ENCODE measurements at places on chromosomes 2 and 18.

GRCh38 chr2:72003124-72003523, 144.5 kb downstream of the CYP26B1 start:
- H3K36me3 ChIP-seq = no peaks in the 10 kb centered on the region
- H3K4me3 ChIP-seq = no peak overlapping the region
- DNase-seq = no peak
- H3K4me1 ChIP-seq = no peaks in the 10 kb centered on the region
- no peak overlapping the region for H3K27ac ChIP-seq

GRCh38 chr2:48601349-48601748, 16.3 kb upstream of the GTF2A1L start:
- no peak for DNase-seq
- H3K27ac ChIP-seq = no peak overlapping the region
- H3K27me3 ChIP-seq = no peaks in the 10 kb centered on the region
- no peak overlapping the region for H3K4me3 ChIP-seq
- H3K4me1 ChIP-seq = no peaks in the 10 kb centered on the region

DNA sequence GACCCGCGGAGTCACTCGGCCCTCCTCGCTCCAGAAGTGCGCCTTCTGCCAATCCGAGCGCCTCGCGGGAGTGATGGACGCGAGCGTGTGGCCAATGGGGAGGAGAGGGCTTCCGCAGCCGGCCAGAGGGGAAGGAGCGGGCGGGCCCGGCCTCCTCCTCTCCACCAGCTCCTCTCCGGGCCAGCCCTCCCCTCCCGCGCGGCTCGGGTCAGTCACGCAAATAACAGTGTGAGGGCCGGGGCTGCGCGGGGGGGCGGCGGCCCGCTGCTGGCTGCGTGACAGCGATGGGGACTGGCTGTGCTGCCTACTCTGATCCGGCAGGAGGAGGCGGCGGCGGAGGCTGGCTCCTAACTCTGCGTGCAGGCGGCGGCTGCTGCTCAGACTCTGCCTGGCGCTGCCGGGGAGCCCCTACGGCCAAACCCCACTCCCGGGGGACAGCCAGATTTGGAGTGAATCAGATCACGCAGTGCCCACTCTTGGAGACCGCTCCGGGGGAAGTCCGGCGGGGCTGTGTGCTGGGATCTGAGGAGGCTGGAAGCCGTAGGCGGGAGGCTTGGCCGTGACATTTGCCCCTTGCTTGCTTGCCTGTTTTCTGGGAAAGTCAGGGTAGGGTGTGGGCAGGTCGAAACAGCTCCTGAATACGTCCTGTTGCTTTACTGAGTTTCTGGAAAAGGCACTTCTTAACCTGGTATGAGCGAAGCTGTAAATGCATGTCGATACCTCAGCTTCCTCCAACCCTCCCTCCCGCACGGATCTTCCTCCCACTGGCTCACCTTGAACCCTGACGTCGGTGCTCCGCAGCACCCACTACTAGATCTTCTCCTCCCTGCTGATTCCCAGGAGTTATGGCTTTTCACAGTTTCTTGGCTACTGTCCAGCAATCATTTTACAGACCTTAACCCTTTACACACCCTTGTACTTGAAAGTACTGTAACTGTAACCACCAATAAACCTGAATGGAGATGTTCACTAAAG, 97.9 kb upstream of the SERTAD2 start:
- H3K27me3 ChIP-seq = peaks cover 12% of the 10 kb centered on the region
- no peaks in the 10 kb centered on the region for H3K36me3 ChIP-seq
- peak overlapping the region; percentile 93 for H3K4me3 ChIP-seq
- no peaks in the 10 kb centered on the region for H3K4me1 ChIP-seq

GRCh38 chr18:47036298-47036874, 965 bp upstream of the ELOA2 start:
- no peaks in the 10 kb centered on the region for H3K36me3 ChIP-seq
- DNase-seq = no peak
- no peak overlapping the region for H3K4me3 ChIP-seq
- no peaks in the 10 kb centered on the region for H3K27me3 ChIP-seq
- no peak overlapping the region for H3K27ac ChIP-seq
- peaks cover 5% of the 10 kb centered on the region for H3K4me1 ChIP-seq

- no peaks in the 10 kb centered on the region for H3K4me1 ChIP-seq
- no peaks in the 10 kb centered on the region for H3K27me3 ChIP-seq
- H3K4me3 ChIP-seq = no peak overlapping the region
Observed at GRCh38 chr18:7139409-7139808, 21.8 kb upstream of the LAMA1 start.

GRCh38 chr2:98099939-98100743, 13.2 kb downstream of the VWA3B start:
- H3K4me3 ChIP-seq = no peak overlapping the region
- H3K36me3 ChIP-seq = no peaks in the 10 kb centered on the region
- H3K27ac ChIP-seq = no peak overlapping the region
- H3K27me3 ChIP-seq = no peaks in the 10 kb centered on the region
- H3K4me1 ChIP-seq = no peaks in the 10 kb centered on the region
- DNase-seq = no peak

DNA sequence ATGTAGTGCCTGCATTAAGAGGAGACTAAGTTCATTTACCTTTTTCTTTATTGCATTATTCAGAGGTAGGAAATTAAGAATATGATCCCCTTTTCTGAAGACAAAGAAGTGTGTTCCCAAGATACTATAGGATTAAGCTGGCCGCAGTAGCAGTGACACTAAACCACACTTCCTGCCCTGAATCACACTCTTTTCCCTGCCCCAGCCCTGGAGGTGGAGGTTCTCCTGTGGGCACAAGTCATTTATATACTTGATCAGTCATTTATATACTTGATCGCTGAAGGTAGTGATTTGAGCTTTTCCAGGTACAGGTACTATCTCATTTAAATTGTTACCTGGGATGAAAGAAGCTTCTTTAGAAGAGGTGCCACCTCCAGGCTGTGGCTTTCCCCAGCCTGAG, 78.6 kb downstream of the ARMC9 start:
- no peak overlapping the region for H3K27ac ChIP-seq
- H3K36me3 ChIP-seq = peaks cover 24% of the 10 kb centered on the region
- H3K4me3 ChIP-seq = no peak overlapping the region
- H3K27me3 ChIP-seq = no peaks in the 10 kb centered on the region

DNA sequence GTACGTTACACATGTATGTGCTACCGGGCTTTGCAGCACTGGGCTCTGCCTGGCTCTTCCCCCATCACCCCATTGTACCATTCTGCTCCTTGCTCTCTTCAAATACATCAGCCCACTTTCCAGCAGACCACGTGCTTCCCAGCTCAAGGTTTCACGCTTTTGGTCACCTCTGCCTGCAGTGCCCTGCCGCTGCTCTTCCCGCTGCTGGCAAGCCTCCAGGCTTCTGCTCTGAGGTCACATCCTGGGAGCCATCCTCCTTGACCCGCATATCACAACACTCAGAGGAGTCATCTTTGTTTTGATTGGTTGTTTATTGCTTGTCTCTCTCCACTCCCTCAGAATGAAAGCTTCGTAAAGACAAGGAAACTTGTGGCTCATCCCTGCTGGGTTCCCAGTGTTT, 34.1 kb downstream of the KIF5C start:
- DNase-seq = no peak
- H3K27me3 ChIP-seq = no peaks in the 10 kb centered on the region
- no peak overlapping the region for H3K4me3 ChIP-seq
- H3K4me1 ChIP-seq = peaks cover 2% of the 10 kb centered on the region
- no peaks in the 10 kb centered on the region for H3K36me3 ChIP-seq
- no peak overlapping the region for H3K27ac ChIP-seq

DNA sequence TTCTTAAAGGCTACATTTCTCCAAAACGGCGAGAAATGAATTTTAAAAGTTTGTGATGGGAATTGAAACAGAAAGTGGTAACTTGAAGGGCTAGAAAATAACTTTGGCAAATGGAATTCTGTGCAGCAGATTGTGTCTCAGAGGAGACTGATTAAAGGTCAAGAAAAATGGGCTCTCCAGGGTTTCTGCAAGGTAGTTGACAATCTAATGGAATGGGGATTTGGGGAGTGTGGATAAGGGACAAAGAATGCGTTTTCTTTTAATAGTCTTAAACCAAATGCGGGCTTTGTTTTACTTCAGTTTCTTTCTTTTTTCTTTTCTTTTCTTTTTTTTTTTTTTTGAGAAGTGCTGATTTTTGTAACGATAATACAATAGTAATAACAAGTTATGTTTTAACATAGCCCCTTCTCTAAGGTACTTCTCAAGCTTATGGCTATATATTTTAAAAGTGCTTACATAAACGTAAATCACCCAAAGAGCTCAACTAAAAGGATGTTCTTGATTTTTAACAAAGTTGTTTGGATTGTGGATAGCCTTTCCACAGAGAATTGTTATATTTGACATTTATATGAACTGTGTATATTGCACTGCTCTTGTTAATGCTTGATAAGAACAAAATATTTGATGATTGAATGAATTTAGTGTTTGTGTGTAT, 36.6 kb downstream of the CAMKMT start:
- H3K27ac ChIP-seq = no peak overlapping the region
- peaks cover 6% of the 10 kb centered on the region for H3K4me1 ChIP-seq
- DNase-seq = no peak
- no peak overlapping the region for H3K4me3 ChIP-seq
- H3K27me3 ChIP-seq = no peaks in the 10 kb centered on the region

GRCh38 chr2:46380038-46380940, 83.1 kb downstream of the EPAS1 start:
- H3K27ac ChIP-seq = no peak overlapping the region
- no peaks in the 10 kb centered on the region for H3K4me1 ChIP-seq
- no peak for DNase-seq
- no peak overlapping the region for H3K4me3 ChIP-seq
- H3K36me3 ChIP-seq = no peaks in the 10 kb centered on the region

- no peak overlapping the region for H3K27ac ChIP-seq
- no peak overlapping the region for H3K4me3 ChIP-seq
- peaks cover 9% of the 10 kb centered on the region for H3K4me1 ChIP-seq
Observed at GRCh38 chr2:150735894-150736498, 248.5 kb upstream of the RND3 start.

- DNase-seq = no peak
- no peak overlapping the region for H3K4me3 ChIP-seq
- H3K4me1 ChIP-seq = peaks cover 32% of the 10 kb centered on the region
- no peaks in the 10 kb centered on the region for H3K36me3 ChIP-seq
- no peaks in the 10 kb centered on the region for H3K27me3 ChIP-seq
Observed at GRCh38 chr2:41940060-41940744, 107.6 kb upstream of the PKDCC start.

GRCh38 chr2:136582628-136583205, 182.6 kb upstream of the THSD7B start:
- H3K4me1 ChIP-seq = no peaks in the 10 kb centered on the region
- H3K27ac ChIP-seq = no peak overlapping the region
- no peaks in the 10 kb centered on the region for H3K36me3 ChIP-seq
- DNase-seq = no peak
- H3K4me3 ChIP-seq = no peak overlapping the region

- H3K27ac ChIP-seq = no peak overlapping the region
- no peaks in the 10 kb centered on the region for H3K27me3 ChIP-seq
- no peaks in the 10 kb centered on the region for H3K36me3 ChIP-seq
- H3K4me1 ChIP-seq = no peaks in the 10 kb centered on the region
- no peak for DNase-seq
Observed at GRCh38 chr18:48036641-48037421, 106.4 kb upstream of the SMAD2 start.

GRCh38 chr2:28810384-28811285, at the start of gene SPDYA:
TSS of gene SPDYA (plus strand) at chr2:28810834. CDS start at chr2:28816015, 5,181 bp downstream.
- DNase-seq = peak; percentile 86
- H3K27me3 ChIP-seq = peaks cover 18% of the 10 kb centered on the region
- H3K27ac ChIP-seq = no peak within 1 kb of the TSS
- H3K36me3 ChIP-seq = no peaks in the 10 kb centered on the region

GRCh38 chr2:233803292-233803911, 25.3 kb downstream of the MROH2A start:
- no peak overlapping the region for H3K4me3 ChIP-seq
- no peaks in the 10 kb centered on the region for H3K4me1 ChIP-seq
- no peaks in the 10 kb centered on the region for H3K27me3 ChIP-seq
- peak; percentile 7 for DNase-seq

DNA sequence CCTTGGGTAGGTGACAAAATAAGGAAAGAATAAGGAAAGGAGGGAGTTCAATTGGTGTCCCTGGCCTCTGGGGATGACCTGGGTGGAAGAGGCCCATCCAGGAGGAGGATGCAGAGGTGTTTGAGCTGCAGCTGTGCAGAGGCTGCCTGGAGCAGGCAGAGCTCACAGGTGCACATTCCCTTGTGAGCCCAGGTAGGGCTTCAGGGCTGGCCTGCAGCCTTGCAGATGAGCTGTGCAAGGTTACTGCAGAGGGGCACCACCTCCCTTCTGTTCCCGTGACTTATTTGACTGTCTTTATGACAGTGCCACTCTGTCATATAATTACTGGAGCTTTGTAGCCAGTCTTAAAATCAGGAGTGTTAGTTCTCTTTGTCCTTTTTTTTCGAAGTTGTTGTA, 263.2 kb upstream of the HS6ST1 start:
- DNase-seq = no peak
- H3K36me3 ChIP-seq = no peaks in the 10 kb centered on the region
- no peaks in the 10 kb centered on the region for H3K27me3 ChIP-seq

DNA sequence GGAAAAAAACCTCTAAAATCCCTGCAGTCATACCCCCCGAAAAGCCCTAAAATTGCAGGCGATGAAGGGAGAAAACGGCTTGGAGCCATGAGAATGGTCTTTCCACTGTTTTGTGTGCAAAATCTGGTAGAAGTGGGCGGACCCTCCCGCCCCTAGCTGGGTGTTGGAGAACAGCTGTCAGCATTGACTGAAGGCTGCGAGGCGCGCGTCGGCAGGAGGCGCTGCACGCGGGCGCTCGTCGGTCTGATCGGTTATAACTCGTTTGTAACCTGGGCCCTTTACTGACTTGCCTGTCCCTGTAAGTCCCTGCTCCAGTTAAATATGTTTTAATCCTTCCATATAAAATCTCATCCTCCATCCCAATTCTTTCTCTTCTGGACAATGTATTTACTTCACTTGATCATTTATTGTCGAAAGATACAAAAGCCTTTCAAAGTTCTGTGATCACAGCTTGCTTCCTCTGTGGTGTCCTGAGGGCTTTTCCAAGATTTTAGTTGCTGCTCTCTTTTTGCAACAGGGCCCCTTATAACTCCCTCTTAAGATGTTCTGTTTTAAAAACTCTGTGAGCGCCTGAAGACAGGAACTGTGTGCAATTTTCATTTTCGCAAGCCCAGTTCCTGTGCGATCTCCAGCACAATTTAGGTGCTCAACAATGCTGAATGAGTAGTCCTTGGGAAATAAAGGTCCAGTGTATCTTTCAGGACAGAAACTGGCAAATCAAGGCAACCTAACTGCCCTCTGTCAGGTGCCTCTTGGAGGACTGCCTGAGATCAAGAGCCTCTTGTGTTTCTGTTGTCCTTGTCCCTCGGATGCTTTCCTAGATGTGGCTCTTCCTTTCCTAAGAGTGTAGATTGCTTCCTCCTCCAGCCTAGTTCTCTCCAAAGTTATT, 918 bp upstream of the HNRNPLL start:
- peak overlapping the region; percentile 82 for H3K4me3 ChIP-seq
- no peaks in the 10 kb centered on the region for H3K27me3 ChIP-seq
- no peaks in the 10 kb centered on the region for H3K36me3 ChIP-seq
- DNase-seq = peak; percentile 68

- no peaks in the 10 kb centered on the region for H3K27me3 ChIP-seq
- no peak overlapping the region for H3K27ac ChIP-seq
- DNase-seq = no peak
- H3K36me3 ChIP-seq = no peaks in the 10 kb centered on the region
- H3K4me3 ChIP-seq = no peak overlapping the region
- H3K4me1 ChIP-seq = peaks cover 3% of the 10 kb centered on the region
Observed at GRCh38 chr18:75410611-75411010, 16.9 kb downstream of the SMIM21 start.

- H3K36me3 ChIP-seq = no peaks in the 10 kb centered on the region
- no peak overlapping the region for H3K27ac ChIP-seq
- DNase-seq = no peak
Observed at GRCh38 chr2:53646788-53647187, 120.8 kb upstream of the CHAC2 start.

- no peak for DNase-seq
- no peaks in the 10 kb centered on the region for H3K27me3 ChIP-seq
- H3K4me3 ChIP-seq = no peak overlapping the region
Observed at GRCh38 chr18:58268849-58269248, 224.8 kb downstream of the NEDD4L start.
